RWPE2 (cell line): ENCODE measurements at places on chromosomes 5 and 9.

DNA sequence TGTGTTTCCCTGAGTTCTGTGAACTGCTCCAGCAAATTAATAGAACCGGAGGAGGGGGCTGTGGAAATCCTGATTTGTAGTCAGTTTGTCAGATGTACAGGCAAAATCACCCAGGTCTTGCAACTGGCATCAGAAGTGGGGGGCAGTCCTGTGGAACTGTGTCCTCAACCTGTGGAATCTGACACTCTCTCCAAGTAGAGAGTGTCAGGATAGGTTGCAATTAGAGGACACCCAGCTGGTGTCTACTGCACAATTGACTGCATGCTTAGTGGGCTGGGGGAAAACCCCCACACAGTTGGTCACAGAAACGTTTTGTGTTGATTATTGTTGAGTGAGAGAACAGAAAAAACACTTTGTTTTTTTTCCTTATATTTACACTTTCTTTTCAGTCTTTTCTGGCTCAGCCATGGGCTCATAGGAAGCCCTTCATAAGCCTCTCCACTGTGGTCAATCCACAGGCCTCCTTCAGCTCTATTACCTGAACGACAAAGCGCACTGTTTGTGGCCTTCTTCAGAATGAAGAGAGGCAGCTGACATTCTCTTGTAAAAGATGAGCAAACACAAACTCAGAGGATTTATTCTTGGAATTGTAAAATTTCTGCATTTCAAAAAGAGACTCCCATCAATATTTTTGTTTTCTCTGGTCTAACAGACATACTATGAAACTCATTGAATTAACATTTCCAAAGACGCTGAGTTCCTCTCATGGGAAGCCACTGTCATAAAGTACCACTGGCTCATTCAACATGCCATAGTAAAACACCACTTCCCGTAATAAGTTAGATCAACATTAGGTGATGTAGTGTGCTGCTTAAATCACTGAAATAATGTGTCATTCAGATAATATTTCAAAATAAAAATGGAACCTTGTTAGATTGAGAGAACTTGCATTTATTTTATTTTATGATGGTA is 348.9 kb upstream of the RFX3 start:
- peak overlapping the region; percentile 77 for H3K27ac ChIP-seq
- no peak for DNase-seq
- H3K36me3 ChIP-seq = no peaks in the 10 kb centered on the region
- no peaks in the 10 kb centered on the region for H3K27me3 ChIP-seq
- H3K4me3 ChIP-seq = no peak overlapping the region

GRCh38 chr5:115033861-115034260 is 135.8 kb downstream of the TRIM36 start:
- H3K27ac ChIP-seq = no peak overlapping the region
- no peaks in the 10 kb centered on the region for H3K27me3 ChIP-seq
- no peaks in the 10 kb centered on the region for H3K4me1 ChIP-seq
- no peaks in the 10 kb centered on the region for H3K36me3 ChIP-seq

DNA sequence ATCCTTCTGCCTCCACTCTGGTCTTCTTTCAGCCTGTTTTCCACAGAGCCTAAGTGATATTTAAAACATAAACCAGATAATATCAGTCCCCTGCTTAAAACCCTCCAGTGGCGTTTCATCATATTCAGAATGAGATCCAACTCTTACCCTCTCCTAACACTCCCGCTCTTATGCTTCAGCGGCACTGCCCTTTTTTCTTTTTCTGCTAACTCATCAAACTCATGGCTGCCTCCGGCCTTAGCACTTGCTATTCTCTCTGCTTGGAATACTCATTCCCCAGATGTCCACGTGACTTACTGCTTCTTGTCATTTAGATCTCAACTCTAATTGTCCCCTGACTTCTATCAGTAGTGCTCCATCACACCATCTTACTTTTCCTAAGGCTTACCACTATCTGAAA is 73.6 kb downstream of the PIP5K1B start:
- no peak overlapping the region for H3K27ac ChIP-seq
- peaks cover 9% of the 10 kb centered on the region for H3K4me1 ChIP-seq
- no peaks in the 10 kb centered on the region for H3K36me3 ChIP-seq

DNA sequence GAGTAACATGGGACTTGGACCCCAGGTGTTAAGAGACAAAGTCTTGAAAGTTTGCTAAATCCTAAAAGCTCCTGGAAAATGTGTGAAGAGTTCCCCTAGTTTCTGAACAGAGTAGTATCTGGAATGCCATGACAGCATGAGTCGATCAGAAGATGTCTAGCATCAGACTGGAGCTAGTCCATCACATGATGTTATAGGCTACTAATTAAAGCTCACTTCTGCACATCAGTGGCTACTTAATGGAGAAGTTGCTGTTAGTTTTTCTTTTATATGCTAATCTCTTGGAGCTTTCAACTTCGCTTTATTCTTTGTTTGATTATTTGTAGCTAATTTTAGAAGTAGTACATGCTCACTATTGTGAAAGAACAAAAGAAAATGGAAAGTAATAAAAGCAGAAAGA is 471.3 kb upstream of the KLF4 start:
- H3K27ac ChIP-seq = no peak overlapping the region
- no peak for DNase-seq
- H3K4me1 ChIP-seq = no peaks in the 10 kb centered on the region

GRCh38 chr5:162119801-162120200 is 52.2 kb downstream of the GABRG2 start:
- no peak overlapping the region for H3K4me3 ChIP-seq
- no peaks in the 10 kb centered on the region for H3K4me1 ChIP-seq
- DNase-seq = no peak
- H3K27ac ChIP-seq = no peak overlapping the region
- no peaks in the 10 kb centered on the region for H3K27me3 ChIP-seq

DNA sequence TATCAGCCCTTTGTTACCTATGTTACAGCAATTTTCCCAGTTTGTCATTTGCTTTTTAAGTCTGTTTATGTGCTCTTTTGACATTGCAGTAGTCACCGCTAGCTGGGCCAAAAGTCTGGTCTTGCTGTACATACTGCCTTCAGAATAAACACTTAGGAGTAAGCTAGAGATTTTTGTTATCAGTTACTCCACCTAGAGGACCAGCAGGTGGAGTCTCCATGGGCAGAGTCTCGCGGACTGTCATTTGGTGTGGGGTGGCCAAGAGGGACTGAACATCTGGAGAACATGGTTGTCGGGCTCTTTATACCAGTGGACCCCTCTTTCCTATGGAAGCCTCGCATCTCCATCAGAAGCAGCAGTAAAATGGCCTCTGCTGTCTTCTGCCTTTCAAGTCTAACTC is 10.8 kb upstream of the MGAT1 start:
- no peaks in the 10 kb centered on the region for H3K27me3 ChIP-seq
- H3K4me1 ChIP-seq = peaks cover 25% of the 10 kb centered on the region
- no peaks in the 10 kb centered on the region for H3K36me3 ChIP-seq
- no peak overlapping the region for H3K4me3 ChIP-seq

- no peaks in the 10 kb centered on the region for H3K4me1 ChIP-seq
- H3K27ac ChIP-seq = no peak overlapping the region
- no peak overlapping the region for H3K4me3 ChIP-seq
Observed at GRCh38 chr5:56734091-56734694, 81.2 kb upstream of the MAP3K1 start.

GRCh38 chr9:99137225-99137624 is 32.3 kb downstream of the TGFBR1 start:
- no peaks in the 10 kb centered on the region for H3K4me1 ChIP-seq
- H3K27me3 ChIP-seq = no peaks in the 10 kb centered on the region
- H3K36me3 ChIP-seq = peaks cover 41% of the 10 kb centered on the region
- no peak for DNase-seq
- no peak overlapping the region for H3K27ac ChIP-seq

DNA sequence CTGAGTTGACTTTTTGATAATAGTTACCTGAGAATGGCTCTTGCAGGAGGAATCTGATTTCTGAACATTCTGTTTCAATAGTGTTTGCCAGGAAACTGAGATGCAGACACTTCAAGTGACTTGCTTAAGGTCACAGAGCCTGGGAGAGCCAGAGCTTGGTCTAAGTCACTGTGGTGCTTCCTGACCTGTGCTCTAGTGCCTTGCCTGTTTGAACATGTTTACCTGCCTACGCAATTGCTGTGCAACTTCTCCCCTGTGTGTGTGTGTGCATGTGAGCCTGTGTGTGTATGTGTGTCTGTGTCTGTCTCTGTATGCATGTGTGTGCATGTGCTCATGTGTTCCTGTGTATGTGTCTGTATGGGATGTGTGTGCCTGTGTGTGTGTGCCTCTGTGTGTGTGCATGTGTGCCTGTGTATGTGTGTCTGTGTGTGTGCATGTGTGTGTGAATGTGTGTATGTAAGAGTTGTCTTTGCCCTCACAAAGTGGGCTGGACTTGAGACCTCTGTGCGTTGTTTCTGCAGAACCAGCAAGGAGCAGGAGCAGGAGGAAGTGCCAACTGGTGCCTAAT is 185.8 kb downstream of the GADD45G start:
- no peaks in the 10 kb centered on the region for H3K36me3 ChIP-seq
- no peak for DNase-seq
- no peak overlapping the region for H3K4me3 ChIP-seq
- no peak overlapping the region for H3K27ac ChIP-seq
- no peaks in the 10 kb centered on the region for H3K4me1 ChIP-seq

- no peak for DNase-seq
- no peaks in the 10 kb centered on the region for H3K4me1 ChIP-seq
- H3K36me3 ChIP-seq = no peaks in the 10 kb centered on the region
- no peaks in the 10 kb centered on the region for H3K27me3 ChIP-seq
Observed at GRCh38 chr9:102032614-102033013, 294.2 kb upstream of the GRIN3A start.

DNA sequence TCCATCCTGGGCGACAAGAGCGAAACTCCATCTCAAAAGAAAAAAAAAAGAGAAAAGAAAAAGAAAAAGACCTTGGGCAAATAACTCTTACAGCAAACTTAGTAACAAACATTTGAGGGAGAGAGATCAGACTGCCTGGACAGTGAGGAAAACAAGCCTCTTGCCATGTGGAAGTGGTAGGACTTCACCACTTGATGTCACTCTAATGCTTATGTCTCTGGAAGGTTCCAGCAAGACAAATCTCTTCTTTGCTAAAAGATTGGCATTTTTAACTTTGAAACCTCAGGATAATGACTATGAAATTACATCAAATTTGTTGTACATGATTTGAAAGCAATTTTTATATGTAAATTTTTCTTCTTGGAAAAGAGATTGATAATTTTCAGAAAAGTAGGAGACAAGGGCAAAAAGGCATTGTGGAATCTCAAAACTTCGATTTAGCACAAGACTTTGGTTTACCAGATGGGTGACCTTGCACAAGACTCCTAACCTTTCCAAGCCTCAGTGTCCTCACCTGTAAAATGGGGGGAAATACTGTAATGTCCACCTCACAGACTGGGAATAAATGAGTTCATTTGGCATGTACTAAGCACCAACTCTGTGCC is 5.4 kb downstream of the ACTL7B start:
- no peaks in the 10 kb centered on the region for H3K27me3 ChIP-seq
- no peaks in the 10 kb centered on the region for H3K4me1 ChIP-seq
- H3K4me3 ChIP-seq = no peak overlapping the region
- DNase-seq = no peak
- H3K36me3 ChIP-seq = no peaks in the 10 kb centered on the region

DNA sequence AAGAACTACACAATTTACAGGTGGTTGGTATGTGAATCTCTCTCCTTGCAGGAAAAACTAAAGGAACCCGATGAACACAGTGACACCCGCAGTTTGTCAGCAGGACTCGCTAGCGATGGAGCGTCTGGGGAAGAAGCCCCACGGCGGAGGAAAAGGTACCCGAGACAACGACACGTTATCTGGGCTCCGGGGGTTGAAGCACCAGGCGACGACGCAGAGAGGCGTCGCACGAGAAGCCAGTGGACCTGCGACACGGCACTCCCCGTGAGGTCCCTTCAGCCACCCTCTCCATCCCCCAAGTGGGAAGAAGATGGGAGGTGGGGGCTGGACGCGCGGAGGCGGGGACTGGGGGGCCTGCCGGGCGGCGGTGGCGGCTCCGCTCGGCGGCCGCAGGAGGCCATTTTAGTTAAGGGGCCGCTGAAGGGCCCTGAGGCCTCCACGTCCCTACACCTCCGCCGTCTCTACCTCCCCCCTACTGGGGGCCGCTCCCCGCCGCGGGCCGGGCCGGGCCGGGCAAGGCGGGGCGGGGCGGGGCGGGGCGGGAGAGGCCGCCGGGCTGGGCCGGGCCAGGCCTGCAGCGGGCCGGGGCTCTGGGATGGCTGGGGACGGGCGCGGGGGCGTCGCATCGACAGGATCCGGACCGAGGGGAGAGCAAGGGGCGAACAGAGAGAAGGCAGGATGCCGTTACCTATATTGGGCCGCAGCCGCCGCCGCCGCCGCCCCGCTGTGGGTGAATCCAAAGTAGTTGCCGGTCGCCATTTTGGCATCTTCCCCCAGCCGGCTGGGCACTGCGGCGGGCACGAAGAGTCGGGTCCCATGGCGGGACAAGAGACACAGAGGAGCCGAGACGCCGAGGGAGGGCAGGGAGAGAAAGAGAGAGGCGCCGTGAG is 754 bp downstream of the ZFR start:
- H3K4me3 ChIP-seq = peak overlapping the region; percentile 79
- peak overlapping the region; percentile 71 for H3K27ac ChIP-seq
- peaks cover 40% of the 10 kb centered on the region for H3K36me3 ChIP-seq
- no peak for DNase-seq
- peaks cover 19% of the 10 kb centered on the region for H3K4me1 ChIP-seq

DNA sequence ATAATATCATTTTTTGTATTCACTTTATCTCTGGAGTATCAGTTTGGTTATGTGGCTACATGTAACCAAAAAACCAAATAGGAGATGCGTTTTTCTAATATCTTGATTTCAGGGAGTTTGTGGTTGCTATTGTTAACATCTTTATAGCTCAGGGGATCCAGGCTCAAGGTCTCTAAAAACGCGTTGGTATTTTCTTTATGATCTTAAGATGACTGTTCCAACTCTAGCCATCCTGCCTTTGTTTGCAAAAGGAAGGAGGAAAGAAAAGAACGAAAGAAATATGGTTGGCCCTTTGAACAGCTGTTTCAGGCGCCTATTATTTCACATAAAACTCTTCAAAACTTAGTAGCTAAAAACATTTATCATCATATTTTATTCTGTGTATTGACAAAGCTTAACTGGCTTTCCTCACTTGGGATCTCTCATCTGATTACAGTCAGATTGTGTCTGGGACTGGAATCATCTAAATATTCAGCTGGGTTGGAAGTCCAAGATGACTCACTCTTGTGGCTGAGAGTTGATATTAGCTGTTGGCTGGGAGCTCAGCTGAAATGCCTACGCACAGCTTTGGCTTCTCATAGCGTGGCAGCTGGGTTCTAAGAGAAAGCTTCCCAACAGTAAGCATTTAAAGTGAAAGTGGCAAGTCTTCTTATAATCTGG is 60.1 kb downstream of the FAM174A start:
- no peaks in the 10 kb centered on the region for H3K27me3 ChIP-seq
- H3K4me3 ChIP-seq = no peak overlapping the region
- H3K27ac ChIP-seq = no peak overlapping the region
- DNase-seq = no peak
- no peaks in the 10 kb centered on the region for H3K36me3 ChIP-seq

DNA sequence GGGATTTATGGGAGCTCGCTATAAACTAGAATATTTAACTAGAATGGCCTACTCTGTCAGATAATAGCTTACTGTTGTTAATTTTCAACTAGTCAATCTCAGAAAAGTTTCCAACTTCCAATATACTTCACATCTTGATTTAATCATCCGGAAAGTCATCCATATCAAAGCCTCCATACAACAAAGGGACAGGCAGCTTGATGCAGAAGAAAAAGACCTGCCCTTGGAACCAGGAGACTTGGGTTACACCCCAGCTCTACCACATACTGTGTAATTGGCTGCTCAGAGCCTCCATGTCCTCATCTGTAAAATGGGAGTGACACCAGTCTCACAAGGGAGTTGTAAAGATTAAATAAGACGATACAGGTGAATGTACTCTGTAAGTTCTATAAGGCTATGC is 1.9 kb downstream of the PTPN3 start:
- DNase-seq = no peak
- peaks cover 6% of the 10 kb centered on the region for H3K4me1 ChIP-seq
- peaks cover 24% of the 10 kb centered on the region for H3K36me3 ChIP-seq
- H3K4me3 ChIP-seq = no peak overlapping the region
